Fibroblast of skin of left quadriceps (primary cell): ENCODE measurements at places on chromosomes 5 and 9.

GRCh38 chr9:113650207-113651131 is 186.9 kb downstream of the RGS3 start:
- DNase-seq, result no peak

DNA sequence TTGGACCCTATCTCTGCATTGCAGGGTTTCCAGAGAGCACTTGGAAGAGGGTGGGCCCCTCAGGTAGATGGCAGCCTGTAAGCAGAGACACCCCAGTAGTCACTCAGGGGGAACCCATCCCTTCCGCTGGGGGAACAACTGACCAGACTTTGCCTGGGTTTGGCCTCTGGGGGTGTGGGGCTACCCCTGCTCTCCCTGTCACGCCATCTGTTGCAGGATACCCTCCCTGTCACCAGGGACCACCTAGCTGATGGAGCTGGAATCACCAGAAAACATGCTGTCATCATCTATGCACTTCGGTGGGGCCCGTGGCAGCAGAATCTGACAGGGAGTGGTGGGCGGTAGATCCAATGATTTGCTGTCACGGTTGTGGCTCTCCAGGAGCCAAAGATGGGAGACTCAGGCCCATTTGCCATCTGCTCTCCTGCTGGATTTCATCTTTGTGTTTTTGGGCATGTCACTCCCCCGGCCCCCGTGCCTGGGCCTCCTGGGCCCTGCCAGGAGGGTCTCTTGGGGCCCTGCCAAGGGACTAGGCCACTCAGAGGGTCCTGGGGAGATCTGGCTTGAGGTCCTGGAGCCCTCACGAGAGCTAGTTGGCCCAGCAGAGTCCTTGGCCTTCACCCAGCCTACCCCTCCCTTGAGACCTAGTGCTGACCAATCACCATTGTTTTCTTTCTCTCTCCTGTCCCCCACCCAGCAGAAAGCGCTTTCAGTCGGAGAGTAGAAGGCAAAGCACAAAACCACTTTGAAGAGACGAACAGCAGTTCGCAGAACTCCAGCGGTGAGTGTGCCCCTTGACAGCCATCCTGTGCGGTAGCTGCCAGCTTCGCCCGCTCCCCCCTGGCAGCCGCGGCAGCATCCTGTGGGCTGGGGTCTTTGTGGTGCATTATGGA is 45.9 kb downstream of the AMBP start:
- no peak for DNase-seq

DNA sequence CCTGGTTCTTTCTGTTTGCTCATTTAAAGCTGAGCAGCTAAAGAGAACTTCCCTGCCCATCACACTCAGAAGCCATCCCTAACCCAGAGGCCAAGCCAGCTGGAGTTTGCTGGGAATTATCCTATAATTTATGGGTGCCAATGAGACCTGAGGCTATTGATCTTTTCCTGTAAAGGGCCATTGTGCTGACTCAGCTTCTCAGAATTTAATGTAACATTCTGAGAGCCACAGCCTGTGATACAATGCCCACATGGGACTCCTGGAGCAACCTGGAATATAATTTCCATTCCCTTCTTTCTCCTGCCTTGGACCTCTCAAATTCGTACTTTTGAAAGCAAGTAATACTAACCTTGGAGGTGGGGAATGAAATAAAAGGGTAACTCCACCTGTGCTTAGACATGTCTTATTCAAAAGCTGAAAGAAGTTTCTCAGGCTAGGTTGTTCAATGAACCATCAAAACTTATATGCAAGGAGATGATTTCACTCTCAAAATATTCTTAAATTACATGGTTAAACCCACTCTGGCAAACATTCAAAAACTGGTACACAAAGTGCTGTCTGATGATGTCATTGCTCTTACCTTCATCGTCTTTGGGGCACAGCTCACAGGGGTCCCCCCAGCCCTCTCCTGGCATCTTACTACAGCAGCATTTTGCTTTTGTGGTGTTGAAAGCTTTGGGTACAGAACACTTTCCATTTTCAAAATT is 206.7 kb downstream of the SLC12A2 start:
- no peak for DNase-seq

GRCh38 chr9:137943655-137944054 is 66.1 kb downstream of the CACNA1B start:
- DNase-seq, result no peak

DNA sequence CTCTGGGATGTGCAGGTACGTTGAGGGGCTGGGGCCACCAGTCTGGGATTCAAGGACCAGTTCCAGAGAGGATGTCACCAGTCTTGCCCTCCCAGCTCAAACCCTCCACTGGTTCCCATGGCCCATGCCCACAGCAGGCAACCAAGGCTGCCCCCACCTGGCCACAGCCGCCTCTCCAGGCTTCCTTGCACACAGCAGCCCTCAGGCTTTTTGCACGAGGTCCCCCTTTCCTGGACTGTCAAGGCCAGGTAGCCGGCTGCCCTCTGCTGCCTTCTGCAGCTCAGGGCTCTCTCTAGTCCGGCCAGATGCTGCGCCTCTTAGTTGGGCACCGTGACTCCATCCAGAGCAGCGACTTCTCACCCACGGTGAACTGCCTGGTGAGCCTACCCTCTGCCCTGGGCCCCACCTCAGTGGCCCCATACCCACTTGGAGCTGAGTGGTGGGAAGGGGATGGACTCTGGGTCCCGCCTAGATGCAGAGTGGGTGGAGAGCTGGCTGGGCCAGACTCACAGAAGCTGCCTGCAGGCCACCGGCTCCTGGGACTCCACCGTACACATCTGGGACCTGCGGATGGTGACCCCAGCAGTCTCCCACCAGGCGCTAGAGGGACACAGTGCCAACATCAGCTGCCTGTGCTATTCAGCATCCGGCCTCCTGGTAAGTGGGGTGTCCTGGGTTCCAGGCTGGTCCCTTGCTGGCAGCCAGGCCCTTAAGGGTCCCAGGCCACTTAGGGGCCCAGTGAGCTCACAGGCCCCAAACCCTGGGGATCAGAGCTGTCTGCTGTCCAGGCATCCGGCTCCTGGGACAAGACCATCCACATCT is 2.9 kb downstream of the WDR38 start:
- DNase-seq, result no peak

DNA sequence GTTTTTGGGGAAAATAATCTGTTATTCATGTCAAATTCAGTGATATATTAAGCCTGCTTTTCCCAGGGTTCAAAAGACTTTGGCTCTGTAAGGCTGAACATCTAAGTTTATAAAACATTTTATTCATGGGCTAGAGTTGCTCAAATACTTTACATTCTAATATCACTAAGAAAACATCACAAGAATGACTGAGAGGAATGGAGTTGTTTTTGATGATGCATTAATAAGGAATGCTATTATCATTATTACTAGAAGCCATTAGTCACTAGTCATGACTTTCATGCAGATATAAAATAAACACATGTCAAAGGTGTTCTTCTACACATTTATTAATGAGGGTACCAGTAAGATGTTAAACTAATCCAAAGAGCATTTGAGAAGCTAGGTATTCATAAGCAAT is 185.5 kb upstream of the KCNN2 start:
- DNase-seq, result peak; percentile 24

DNA sequence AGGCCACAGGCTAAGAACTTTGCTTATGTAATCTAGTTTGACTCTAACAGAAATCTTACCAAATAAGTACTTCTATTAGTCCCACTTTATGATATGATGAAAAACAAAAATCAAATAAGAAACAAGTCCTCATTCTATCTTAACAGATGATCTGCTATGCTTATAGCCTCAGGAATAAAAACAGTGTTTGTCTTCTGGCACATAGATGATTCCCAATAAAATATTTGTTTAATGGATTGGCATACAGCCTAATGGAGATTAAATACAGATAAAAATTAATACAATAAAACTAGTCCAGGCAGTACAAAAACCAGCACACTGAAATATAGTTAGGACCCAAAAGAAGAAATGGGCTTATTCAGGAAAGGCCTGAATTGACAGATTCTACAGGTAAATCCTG is 971.4 kb upstream of the WWC1 start:
- no peak for DNase-seq

GRCh38 chr9:130998597-130999244 is 10.3 kb upstream of the LAMC3 start:
- no peak for DNase-seq

GRCh38 chr5:31133488-31133887 is 60.0 kb upstream of the CDH6 start:
- DNase-seq, result no peak

- DNase-seq, result no peak
Observed at GRCh38 chr9:133539991-133540697, 5.6 kb downstream of the ADAMTSL2 start.

GRCh38 chr9:109242014-109242413 is 75.0 kb upstream of the FRRS1L start:
- no peak for DNase-seq

GRCh38 chr5:120052916-120053828 is 410.9 kb upstream of the PRR16 start:
- DNase-seq, result no peak

DNA sequence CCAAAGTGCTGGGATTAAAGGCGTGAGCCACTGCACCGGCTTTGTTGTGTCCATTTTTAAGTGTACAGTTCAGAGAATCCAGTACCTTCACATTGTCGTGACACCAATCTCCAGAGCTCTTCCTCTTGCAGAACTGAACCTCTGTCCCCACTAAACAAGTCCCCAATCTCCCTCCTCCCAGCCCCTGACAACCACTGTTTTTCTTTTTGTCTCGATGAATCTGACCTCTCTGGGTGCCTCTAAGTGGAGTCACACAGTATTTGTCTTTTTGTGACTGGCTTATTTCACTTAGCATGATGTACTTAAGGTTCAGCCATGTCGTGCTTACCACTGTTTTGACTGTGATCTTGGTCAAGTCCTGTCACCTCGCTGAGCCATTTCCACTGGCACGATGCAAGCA is 1.6 kb downstream of the WDR38 start:
- no peak for DNase-seq

- no peak for DNase-seq
Observed at GRCh38 chr5:1735320-1735970, 64.2 kb downstream of the MRPL36 start.

DNA sequence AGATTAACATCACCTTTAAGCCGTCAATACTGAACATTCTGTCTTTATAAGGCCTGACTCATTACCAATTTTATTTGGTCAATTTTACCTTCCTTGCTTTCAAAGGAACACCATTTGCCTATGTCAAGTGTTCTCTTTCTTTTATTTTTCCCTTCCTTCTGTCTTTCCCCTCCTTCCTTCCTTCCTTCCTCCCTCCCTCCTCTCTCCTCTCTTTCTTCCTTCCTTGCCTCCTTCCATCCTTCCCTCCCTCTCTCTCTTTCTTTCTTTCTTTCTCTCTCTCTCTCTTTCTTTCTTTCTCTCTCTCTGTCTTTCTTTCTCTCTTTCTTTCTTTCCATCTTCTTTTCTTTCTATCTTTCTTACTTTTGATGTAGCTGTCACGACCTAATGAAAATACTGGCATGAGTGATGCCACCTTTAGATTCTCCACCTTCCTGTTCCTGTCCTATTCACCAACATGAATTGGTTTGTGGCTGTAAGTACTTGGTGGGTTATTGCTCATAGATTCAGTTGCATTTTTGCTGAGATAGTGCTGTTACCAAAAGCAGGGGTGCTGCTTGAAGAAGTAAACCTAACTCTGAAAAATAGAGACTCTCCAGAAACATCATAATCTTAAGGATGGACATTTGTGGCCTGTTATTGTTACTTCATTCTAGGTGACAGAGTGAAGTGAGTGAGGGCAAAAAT is 33.8 kb downstream of the DOCK8 start:
- no peak for DNase-seq
